ENCODE measurements at places on chromosomes 7 and 10.

GRCh38 chr10:125190414-125190813 is 30.1 kb upstream of the CTBP2 start:
- no peak for DNase-seq

- DNase-seq: no peak
Measured at GRCh38 chr10:31147210-31147608, 115.5 kb upstream of the ZNF438 start.

GRCh38 chr10:132722394-132723329 is 63.3 kb downstream of the NKX6-2 start:
- no peak for DNase-seq

DNA sequence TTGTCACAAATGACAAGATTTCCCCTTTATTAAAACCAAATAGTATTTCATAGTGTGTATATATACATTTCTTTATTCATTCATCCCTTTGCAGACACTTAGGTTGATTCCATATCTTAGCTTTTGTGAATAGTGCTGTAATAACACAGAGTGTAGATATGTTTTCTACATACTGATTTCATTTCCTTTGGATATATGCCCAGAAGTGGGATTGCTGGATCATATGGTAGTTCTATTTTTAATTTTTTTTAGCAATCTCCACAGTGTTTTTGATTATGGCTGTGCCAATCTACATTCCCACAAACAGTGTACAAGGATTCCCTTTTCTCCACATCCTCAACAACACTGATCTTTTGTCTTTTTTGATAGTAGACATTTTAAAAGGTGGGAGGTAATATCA is 46.4 kb downstream of the CSTF2T start:
- DNase-seq: no peak

GRCh38 chr7:20385126-20385525 is 54.4 kb downstream of the ITGB8 start:
- no peak for DNase-seq

- no peak for DNase-seq
Measured at GRCh38 chr7:45655539-45655938, 81.4 kb downstream of the ADCY1 start.

DNA sequence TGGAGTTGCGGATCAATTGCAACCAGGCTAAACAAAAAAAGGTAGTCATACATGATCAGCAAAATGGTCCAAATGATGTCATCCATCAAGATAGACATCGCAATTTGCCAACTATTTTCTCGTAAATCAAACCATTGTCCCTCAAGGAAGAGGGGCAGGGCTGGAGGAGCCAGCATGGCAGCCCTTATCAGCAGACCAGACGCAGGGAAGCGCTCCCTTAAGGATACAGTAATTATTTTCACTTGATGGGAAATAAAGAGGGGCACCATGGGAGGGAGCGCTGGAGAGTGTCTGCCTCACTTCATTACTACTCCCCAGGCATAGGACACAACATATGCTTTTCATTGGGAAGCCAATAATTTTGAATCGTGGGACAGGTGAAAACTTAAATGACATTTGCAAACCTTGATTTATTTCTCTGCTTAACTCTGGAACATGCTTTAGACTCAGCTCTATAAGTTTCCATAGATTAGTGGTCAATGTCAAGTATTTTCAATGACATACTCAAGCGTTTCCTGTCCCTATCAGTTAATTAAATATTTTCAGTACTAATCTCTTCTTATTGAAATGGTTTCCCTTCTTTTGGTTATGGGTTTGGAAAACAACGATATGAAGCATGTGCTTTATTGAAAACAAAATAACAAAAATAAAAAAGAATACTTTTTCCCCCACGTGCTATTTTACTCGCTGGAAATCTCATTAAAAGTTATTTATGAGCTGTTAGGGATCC is 202.4 kb upstream of the HABP2 start:
- no peak for DNase-seq

DNA sequence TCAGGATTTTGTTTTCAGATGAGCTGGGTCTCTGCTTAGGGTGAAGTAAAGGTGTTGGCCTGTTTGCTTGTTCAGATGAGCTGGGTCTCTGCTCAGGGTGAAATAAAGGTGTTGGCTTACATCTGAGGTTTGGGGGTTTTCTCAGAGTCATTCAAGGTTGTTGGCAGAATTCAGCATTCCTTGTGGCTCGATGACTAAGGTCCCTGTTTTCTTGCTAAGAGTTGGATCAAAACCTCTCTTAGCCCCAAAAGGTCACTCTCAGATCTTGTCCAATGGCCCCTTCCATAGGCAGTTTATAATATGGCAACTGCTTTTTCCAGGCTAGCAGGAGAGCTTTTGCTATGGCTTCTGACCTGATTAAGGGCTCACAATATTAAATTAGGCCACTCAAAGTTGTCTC is 106.6 kb downstream of the ADAM22 start:
- no peak for DNase-seq

DNA sequence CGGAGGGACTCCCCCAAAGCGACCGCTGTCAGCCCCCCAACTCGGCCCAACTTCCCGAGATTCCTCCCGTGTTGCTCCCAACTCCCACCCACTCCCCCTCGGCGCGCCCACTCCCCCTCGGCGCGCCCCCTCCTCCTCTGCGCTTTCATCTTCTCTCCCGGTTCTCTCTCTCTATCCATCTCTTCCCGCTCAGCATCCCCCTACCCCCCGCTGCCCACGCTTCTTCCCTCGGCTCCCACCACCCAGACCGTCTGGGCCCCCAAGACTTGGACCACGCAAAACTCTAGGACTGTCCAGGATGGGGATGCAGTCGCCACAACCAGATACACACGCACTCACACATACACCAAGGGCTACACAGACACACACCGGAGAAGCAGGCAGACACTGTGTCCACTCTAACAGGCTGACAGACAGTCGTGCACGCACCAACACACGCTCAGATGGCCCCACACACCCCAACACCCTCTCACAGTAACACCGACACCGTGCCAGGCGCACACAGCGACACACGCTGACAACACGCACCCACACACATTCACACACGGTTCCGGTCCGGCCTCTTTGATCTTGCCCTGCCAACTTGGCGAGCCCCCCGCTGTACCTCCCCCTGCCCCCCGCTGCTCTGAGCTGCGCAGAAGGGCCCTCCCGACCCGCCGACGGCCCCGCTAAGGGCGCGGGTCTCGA is 1.1 kb downstream of the GRID1 start:
- no peak for DNase-seq

- peak; percentile 44 for DNase-seq
Measured at GRCh38 chr10:27241010-27241651, 534 bp upstream of the ACBD5 start.

DNA sequence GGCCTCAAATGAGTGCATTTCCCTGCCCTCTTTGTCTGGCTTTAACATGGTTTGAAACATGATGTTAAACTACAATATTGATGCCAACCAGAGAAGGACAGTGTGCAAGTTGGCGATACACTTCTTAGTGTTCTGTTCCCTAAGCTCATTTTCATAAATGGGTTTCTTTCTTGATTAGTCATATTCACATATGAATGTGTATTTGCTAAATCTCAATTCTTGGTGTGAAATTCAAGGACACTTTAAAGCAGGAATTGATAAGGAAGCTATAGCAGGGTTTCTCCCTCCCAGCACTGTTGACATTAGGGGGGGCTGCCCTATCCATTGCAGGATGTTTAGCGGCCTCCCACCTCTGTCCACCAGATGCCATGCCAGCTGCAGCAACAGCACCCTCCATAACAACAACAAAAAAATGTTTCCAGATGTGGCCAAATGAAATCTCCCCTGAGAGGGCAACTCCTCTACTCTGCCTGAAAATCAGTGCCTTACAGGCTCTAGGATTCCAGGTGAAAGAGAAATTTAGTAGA is 13.1 kb downstream of the CCNY start:
- no peak for DNase-seq

DNA sequence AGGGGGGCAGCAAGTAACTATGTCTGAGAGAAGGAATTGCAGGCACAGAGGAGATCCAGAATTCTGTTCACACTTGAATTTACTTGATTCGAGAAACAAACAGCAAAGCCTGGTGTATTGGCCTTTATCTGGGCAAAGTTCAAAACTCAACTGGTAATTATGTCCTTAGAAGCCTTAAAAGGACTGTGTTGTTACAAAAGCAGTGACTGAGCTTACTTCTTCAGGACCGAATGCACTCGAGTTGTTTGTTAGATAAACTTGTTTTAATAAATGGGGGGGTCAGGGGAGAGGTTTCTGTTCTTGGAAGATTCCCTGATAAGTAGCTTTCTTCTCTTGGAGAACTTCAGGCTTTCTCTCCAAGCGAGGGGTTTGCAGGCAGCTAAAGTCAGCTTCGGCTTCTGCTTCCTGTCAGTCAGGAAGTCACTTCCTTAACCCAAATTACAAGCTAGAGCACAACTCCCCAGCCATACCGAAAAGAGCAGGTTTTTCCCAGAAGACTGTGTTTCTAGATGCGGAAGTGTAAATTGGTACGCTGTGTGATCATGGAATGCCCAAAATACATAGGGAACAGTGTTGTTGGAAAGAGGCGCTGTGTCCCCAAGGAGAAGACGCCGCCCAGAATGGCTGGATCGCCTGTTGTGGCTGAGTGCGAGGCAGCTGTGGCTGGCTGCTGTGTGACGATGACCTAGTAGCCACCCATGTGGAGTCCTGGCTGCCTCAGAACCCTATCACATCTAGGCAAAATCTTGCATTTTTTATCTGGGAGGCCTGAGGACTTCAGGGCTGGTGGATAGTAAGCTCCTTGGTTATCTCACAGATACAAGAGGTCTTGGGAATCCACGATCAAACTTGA is 110.4 kb downstream of the TCF7L2 start:
- DNase-seq: no peak

- no peak for DNase-seq
Measured at GRCh38 chr10:122855745-122856144, 10.1 kb upstream of the CUZD1 start.

DNA sequence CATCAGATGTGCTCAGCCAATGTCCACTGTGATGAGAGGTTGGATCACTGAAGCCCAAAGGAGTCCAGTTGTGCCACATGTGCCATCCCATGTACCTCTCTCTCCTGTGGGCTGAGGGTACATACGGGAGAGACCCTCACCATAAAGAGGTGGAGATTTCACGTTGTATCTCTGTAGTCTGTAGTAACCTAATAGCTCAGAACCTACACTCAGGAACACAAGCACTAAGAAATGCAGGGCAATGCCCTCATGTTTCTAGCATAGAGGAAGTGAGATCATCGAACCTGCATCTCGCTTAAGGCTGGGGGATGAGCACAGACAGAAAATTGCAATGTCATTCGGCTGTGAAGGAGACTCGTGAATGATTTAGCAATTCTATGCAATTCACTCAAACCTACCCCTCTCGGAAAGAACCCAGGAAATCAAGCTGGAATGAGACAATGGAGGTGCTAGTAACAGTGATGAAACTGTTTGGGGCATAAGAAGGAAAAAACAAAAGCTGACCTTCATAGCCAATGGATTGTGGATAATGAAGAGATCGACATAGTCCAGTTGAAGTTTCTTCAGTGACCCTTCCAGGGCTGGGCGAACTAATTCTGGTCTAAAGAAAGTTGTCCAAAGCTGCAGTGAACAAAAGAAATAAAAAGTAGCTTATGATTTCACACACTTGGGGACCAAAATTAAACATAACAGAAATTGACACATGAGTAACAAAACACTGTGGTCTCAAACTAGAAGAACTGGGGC is 80.3 kb upstream of the UCN3 start:
- DNase-seq: peak; percentile 20

DNA sequence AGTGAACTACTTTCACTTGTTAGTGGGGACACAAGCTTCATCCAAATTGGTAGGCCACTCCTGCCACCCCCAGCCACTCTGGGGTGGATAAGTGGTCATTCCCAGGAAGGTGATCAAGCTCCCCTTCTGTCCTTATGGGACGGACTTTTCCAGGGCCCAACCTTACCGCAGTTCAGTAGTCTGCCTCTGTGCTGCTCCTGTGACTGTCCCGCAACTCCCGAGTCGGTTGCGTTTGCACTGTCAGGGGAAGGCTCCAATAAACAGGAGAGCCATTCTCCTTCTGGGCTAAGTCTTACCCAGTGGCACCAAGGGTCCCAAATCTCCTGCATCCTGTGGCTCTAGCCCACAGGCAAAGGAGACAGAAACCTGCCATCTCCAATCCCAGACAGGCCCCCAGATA is 7.4 kb upstream of the ZNF33A start:
- no peak for DNase-seq

- DNase-seq: no peak
Measured at GRCh38 chr10:132776186-132776585, 9.8 kb downstream of the NKX6-2 start.

GRCh38 chr10:11180228-11180627 is 162.6 kb downstream of the CELF2 start:
- peak; percentile 76 for DNase-seq

GRCh38 chr7:138116892-138117291 is 40.6 kb downstream of the AKR1D1 start:
- no peak for DNase-seq

- no peak for DNase-seq
Measured at GRCh38 chr10:86700851-86701617, 32.7 kb downstream of the LDB3 start.

DNA sequence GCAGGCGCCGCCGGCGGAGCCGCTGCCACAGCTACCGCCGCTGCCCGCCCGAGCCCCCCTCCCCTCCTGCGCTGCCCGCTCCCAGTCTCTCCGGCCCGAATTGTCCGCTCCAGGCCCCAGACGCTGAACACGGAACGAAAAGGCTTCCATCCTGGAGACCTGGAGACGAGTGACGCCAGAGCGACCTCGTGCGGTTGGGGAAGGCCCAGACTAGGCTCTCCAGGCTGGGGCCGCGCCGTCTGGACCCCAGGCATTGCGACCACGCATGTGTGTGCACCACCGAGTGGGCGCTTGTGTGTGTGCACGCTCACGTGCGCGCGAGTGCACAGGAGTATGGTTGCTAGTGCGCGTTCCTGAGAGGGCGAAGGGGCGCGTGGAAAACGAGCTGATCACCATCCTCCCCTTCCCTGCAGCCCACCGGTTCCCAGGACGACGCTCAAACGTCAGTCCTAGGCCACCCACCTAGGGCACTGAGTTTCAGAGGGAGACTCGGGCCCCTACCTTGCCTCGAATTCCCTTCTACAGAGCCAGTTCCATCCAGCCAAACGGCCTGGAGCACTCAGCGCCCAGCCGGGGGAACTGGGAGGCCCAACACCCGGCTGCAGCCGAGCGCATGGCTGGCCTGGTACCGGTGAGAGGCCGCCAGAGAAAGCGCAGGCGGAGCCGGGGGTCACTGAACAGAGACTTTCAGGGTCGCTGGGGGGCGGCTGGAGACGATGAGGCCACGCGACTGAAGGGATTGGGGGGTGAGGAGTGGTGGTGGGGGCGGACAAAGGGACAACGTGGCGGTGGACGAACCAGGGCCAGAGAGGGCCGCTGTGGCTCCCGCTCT is 11.6 kb downstream of the LBX1 start:
- DNase-seq: no peak

- DNase-seq: no peak
Measured at GRCh38 chr10:11488126-11488525, 123.3 kb downstream of the USP6NL start.

GRCh38 chr10:3404381-3404780 is 231.8 kb upstream of the PITRM1 start:
- no peak for DNase-seq

DNA sequence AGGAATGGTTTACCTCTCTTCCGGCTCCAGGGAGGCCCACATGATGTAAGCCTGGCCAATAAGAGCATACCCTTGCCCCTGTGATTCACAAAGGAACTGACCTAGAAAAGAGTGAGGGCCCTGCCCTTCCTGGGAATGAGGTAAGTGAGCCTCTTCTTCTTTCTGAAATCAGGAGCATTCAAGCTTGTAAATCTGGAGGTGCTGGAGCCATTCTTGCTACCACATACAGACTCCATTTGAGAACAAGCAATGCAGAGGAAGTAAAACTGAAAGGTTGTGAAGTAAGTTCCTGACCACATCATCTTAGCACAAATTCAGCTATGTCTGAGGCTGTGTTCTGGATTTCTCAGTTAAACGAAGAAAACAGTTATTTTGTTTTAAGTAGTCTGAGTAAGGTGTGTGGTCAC is 132.2 kb downstream of the CD36 start:
- no peak for DNase-seq

- no peak for DNase-seq
Measured at GRCh38 chr7:46189255-46189790, 268.3 kb upstream of the IGFBP3 start.

Data from central memory CD4-positive, alpha-beta T cell (primary cell).